ENCODE measurements at places on chromosomes 2 and 18. TPM values are rescaled to one million over a fixed set of nuclear protein-coding genes. Genes with fewer than 3 reads are reported as not detected.
A peak's percentile ranks its signal among the peaks of the same experiment; 100 is the strongest.

SLC30A3 gene
- 1.2 TPM for total RNA-seq

TFCP2L1 gene
- total RNA-seq = 32.7 TPM

TRIM54 gene
- 2.5 TPM for total RNA-seq

C2orf66 gene
- not detected for total RNA-seq

ZNF521 gene
- total RNA-seq = 18.7 TPM

- H3K27me3 ChIP-seq = no peaks in the 10 kb centered on the region
- no peaks in the 10 kb centered on the region for H3K36me3 ChIP-seq
- DNase-seq = no peak
- H3K4me3 ChIP-seq = no peak overlapping the region
- peak overlapping the region; percentile 20 for H3K27ac ChIP-seq
- no peaks in the 10 kb centered on the region for H3K4me1 ChIP-seq
Observed at GRCh38 chr2:39491653-39492052, 54.6 kb upstream of the MAP4K3 start.

- peaks cover 32% of the 10 kb centered on the region for H3K4me1 ChIP-seq
- no peaks in the 10 kb centered on the region for H3K36me3 ChIP-seq
- H3K4me3 ChIP-seq = no peak overlapping the region
- DNase-seq = no peak
Observed at GRCh38 chr2:132668189-132668823, 1.7 kb downstream of the LYPD1 start.

DNA sequence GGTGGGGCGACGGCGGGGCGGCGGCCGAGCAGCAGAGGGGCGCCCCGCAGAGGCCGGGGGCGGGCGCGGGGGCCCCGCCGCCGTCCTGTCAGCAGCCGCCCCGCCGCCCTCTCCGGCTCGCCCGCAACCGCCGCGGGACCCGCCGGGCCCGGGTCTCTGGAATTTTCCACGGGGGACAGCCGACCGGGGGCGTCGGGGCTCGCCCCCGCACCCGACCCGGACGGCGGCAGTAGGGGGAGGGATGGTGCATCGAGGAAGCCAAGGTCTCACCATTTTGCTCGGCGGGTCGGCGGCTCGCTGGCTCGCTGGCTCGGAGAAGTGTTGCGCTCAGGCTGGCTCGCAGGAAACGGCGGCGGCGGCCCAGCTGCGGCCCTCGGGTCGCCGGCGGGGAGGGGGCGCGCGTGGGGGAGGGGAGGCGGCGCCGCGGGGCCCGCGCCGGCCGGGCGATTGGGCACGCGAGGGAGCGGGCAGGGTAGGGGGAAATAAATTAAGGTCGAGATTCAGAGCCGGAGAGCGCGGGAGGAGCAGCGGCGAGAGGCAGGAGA lies 405 bp downstream of the PPP3R1 start:
- no peak for DNase-seq
- no peaks in the 10 kb centered on the region for H3K36me3 ChIP-seq
- H3K4me1 ChIP-seq = peaks cover 51% of the 10 kb centered on the region
- no peaks in the 10 kb centered on the region for H3K27me3 ChIP-seq

DNA sequence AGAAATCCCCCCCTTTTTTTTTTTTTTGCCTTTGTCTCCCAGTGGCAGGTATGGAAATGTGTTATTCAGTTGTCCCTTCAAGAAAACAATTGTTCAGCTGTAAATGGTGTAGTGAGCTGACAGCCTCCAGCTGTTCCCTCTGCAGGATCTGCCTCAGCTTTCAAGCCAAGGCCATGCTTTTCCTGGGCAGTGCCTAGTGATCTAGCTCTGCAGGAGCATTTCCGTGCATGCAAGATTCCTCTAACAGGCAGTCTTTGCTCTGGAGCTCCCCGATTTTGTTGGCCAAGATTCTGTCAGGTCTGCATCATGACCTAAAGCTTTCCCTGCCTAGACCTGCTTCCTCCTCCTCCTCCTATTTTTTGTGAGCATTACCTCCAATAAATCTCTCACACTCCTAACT lies 300.7 kb upstream of the UBE2E3 start:
- no peak for DNase-seq
- no peak overlapping the region for H3K4me3 ChIP-seq

DNA sequence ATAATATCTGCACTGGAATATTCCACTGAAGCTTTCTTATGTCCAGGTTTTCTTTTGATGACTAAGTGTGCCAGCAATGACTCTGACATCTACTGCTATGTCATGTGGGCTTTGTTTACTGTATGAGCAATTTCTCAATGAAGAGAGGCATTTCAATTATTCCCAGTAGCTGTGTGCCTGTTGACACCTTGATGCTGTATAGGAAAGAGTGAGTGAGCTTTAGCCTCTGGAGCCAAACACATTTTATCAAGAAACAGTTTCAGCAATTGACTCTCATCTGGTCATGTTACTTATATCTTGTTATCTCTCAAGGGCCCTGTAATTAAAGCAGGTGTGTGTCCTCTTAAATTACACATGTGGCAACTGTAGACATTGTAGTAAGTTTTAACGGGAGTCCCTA lies 493.2 kb upstream of the FANCL start:
- DNase-seq = no peak
- no peaks in the 10 kb centered on the region for H3K36me3 ChIP-seq
- no peak overlapping the region for H3K4me3 ChIP-seq
- no peaks in the 10 kb centered on the region for H3K27me3 ChIP-seq

DNA sequence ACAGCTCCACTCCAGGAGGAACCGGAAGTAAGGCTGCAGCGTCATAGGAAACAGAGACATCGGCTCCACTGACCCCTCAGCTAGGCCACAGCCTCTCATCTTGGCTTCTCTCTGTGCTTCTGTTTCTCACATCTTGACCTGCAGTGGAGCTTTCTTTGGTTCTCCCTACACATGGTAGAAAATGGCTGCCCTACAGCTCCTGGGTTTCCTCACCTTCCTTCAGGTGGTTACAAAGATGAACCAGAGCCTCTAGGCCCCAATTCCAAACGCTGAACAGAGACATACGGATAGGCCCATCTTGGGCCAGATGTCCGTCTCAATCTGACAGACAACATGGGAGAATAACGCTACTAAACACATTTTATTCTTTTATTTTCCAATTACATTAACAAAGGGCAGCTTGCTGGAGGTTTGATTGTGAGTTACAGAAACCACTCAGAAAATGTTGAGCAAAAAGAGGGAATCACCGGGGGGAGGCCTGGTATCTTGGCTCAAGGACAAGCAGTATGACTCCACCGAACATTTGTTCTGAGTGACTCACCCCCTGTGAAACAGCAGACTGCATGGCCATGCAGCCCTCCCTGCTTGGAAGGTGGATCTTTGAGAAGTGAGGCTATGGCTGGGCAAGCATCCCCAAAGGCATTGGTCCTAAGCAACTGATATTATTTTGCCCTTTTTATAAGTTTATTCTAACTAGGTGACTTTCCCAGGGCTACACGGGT lies 303.5 kb downstream of the CDCA7 start:
- DNase-seq = no peak
- peak overlapping the region; percentile 35 for H3K27ac ChIP-seq

GRCh38 chr2:177394594-177394973 lies 2.0 kb downstream of the AGPS start:
- no peak overlapping the region for H3K27ac ChIP-seq
- H3K4me3 ChIP-seq = no peak overlapping the region
- peaks cover 48% of the 10 kb centered on the region for H3K4me1 ChIP-seq
- no peaks in the 10 kb centered on the region for H3K36me3 ChIP-seq
- DNase-seq = no peak

GRCh38 chr18:40006634-40007033 lies 1948.4 kb upstream of the PIK3C3 start:
- no peaks in the 10 kb centered on the region for H3K4me1 ChIP-seq
- H3K27me3 ChIP-seq = no peaks in the 10 kb centered on the region
- DNase-seq = no peak
- no peaks in the 10 kb centered on the region for H3K36me3 ChIP-seq

GRCh38 chr18:44039216-44039615 lies 641.5 kb upstream of the SETBP1 start:
- no peaks in the 10 kb centered on the region for H3K4me1 ChIP-seq
- no peak overlapping the region for H3K27ac ChIP-seq
- no peaks in the 10 kb centered on the region for H3K36me3 ChIP-seq
- H3K27me3 ChIP-seq = no peaks in the 10 kb centered on the region

DNA sequence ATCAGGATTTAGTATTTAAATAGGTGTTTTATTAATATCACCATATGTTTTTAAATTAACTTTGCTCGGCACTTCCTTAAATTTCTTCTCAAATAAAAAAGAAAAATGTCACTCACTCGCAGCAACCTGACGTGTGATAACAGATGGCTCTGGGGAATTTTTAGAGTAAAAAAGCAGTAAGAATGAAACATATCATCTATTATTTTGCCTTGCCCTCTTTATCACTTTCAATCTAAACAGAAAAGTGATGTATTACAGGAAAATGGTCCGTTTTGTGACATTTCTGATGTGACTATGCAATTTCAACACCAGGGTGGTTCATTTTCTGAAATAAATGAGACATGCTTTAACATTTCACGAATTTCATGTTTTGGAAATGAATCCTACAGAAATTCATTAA lies 1368.0 kb upstream of the LRRTM1 start:
- H3K4me1 ChIP-seq = no peaks in the 10 kb centered on the region
- DNase-seq = no peak
- H3K4me3 ChIP-seq = no peak overlapping the region
- no peaks in the 10 kb centered on the region for H3K36me3 ChIP-seq
- no peaks in the 10 kb centered on the region for H3K27me3 ChIP-seq

- peak overlapping the region; percentile 79 for H3K27ac ChIP-seq
- DNase-seq = peak; percentile 92
- H3K36me3 ChIP-seq = no peaks in the 10 kb centered on the region
- H3K27me3 ChIP-seq = no peaks in the 10 kb centered on the region
Observed at GRCh38 chr2:30230497-30231211, 680 bp upstream of the LBH start.

DNA sequence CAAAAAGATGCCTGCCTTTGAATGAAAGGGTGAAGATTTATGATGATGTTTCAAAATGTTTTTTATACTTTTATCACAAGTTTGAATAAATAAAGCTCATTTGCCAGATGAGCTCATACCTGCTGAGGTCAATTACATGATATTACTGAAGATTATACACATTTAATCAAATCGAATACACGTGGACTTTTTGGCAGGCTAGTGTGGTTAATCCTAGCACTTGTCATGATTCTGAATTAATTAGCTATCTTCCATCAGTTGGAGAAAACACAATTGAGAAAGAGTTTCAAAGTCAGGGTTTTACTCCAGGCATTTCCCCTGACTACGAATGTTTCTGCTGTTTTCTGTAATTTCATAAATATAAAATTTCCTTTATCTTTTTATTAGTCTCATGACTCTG lies 54.4 kb downstream of the LRPPRC start:
- no peaks in the 10 kb centered on the region for H3K4me1 ChIP-seq
- no peak for DNase-seq
- no peaks in the 10 kb centered on the region for H3K27me3 ChIP-seq
- H3K4me3 ChIP-seq = no peak overlapping the region
- H3K36me3 ChIP-seq = no peaks in the 10 kb centered on the region
- no peak overlapping the region for H3K27ac ChIP-seq

All from vagina (tissue), 2 donors.